ENCODE measurements at places on chromosomes 1 and 21. TPM values are rescaled to one million over a fixed set of nuclear protein-coding genes. Genes with fewer than 3 reads are reported as not detected.

DNA sequence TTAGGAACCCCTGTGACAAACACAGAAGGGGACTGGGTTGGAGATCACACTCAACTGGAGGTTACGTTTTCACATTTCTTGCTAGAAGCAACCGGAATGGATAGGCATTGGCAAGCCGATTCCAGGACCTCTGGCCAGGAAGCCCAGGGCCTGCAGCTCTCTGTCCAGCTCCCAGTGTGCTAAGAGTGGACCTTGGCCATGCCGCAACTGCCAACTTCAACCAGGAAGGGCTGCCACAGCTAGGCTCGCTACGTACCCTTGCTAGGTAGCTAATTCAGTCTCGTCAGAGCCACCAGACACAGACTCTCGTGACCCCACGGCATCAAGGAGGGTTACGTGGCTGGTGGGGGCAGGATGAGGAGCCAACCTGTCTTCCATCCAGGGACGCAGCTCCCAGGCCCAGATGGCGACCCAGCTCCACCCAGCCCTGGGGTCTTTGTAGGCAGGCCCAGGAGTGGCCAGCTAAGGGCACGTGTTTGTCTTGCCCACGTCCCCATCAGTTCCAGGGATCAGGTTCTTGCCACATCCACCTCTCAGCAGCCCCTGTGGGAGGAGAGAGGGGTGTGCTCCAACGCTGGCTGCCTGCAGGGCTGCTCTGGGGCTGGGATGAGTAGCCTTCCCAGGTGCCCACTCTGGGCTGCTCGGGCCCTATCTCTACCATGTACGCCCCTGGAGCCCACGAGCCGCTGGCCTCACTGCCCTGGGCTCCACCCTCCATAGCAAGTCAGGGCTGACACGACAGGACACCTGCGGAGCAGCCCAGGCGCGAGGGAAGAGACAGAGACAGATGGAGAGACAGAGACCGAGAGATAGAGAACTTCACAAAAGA, 39.2 kb downstream of the UBE2G2 start:
- no peak for DNase-seq

DNA sequence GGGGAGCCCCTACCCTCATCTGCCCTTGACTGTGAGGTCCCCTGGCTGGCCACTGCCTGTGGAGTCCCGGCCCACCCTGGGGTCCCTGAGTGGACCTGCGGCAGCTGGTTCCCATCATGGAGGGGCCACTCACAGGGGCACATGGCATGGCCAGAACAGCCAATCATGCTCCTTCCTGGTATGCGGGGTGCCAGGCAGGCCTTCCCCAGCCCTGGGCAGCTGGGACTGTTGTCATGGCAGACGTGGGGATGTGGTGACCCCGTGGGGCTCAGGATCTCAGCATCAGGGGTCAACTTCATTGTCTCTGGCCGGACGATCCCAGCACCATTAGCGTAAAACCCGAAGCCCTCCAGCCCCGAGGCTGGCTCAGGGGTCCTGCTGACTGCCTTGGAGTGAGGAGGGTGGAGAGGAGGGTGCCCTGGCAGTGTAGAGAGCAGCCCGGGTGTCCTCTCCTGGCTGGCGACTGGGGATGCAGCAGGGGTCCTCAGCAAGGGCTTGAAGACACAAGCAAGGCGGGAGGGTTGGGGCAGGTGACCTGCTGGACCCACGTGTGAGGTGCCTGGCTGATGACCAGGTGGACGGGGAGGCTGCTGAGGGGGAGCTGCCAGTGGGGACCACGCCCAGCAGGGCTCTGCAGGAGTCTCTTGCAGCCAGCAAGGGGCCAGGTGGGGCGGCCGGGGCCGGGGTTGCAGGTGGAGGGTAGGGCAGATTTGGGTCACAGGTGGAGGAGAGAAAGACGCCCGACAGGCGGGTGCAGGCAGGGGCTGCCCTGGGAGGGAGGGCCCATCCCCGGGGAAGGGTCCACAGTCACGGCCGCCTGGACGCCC, 45.1 kb downstream of the TRIM11 start:
- DNase-seq: no peak

GRCh38 chr1:145690587-145691558, 16.3 kb downstream of the PDZK1 start:
- peak; percentile 54 for DNase-seq

- peak; percentile 63 for DNase-seq
Observed at GRCh38 chr1:183622884-183623785, 12.4 kb downstream of the ARPC5 start.

- DNase-seq: peak; percentile 75
Observed at GRCh38 chr1:87045761-87046304, 131.4 kb downstream of the HS2ST1 start.

DNA sequence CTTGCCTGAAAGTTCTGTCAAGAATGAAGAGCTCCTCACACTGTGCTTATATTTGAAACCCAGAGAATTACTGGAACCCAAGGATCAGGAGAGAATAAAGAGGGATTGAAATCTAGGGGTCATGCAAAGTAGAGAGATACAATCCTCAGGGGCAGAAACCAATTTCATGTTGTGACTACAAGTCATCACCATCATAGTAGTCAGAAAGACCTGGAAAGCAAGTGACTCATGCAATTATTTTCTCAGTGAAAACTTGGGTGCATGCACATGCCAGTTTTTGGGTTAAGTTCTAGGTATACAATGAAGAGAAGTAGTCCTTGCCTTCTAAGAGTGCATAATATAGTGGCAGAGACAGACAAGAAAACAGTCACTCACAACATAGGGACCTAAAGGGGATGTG, 210.0 kb downstream of the ZC3H11B start:
- no peak for DNase-seq

- DNase-seq: no peak
Observed at GRCh38 chr1:64479874-64480273, 9.9 kb downstream of the CACHD1 start.

DNA sequence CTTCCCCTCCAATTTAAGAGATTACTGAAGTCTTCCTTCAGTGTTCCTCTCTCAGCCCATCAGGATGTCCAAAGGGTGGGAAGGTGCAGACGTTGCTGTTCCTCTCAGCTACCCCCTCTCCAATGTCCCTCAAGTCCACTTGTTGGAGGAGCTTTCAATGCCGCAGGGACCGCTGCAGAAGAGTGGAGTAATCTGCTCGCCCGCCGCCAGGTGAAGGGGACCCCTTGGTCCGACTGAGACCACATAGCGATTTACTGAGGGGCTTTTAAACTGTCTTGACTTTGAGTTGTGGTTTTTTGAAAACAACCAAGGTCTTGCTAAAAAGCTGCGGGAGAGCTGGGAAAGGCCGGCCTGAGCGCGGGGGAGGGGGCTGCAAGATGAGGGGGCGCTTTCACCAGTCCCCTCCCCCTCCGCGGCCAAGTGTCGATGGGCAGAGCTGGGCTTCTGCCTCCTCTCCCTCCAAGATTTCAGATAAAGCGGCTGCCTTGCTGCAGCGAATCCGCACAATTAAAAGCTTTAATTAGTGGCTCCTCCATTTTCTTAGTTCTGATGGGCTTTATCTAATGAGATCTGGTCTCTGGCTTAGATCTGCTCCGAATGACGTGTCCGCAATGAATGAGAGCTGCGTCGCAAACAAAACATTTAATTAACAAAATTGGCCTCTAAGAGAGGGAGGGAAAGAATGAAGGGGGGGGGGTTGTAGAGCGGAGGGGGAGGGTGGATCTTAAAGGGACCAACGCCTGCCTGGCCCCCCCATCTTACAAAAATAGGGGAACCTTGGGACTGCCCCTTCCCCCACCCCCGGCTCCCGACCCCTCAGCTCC, 5.9 kb downstream of the LMO4 start:
- DNase-seq: peak; percentile 21

DNAH14 gene
- total RNA-seq: not detected

OR2G6 gene
- not detected for total RNA-seq

DNA sequence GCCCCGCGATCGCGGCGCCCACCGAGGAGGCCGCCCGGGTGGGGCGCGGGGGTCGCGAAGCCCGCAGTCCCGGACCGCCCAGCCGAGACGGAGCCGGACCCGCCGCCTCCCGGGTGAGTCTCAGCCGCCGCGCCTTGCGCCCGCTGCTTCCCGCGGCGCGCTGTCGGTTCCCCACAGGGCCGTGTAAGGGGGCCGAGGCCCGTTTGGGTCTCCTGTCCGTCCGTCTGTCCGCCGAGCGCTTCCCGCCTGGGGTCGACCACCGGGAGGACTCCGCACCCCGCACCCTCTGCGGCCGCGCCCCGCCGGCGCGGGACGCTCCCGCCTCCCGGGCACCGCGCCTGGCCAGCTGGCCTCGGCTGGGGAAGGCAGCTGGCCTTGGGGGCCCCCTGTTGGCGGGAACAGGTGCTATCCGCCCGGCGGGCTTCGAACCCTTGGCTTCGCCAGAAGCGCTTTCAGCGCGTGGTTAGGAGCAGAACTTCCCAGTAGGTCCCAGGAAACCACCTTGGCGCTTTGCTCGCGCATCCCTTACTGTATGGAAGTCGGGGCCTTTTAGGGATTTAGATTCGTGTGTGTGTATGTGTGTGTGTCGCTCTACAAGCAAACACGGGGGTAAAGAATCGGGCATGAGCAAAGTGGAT, 414 bp downstream of the TMEM51 start:
- peak; percentile 52 for DNase-seq

GRCh38 chr1:119353836-119354235, 14.7 kb upstream of the HAO2 start:
- DNase-seq: no peak

DNA sequence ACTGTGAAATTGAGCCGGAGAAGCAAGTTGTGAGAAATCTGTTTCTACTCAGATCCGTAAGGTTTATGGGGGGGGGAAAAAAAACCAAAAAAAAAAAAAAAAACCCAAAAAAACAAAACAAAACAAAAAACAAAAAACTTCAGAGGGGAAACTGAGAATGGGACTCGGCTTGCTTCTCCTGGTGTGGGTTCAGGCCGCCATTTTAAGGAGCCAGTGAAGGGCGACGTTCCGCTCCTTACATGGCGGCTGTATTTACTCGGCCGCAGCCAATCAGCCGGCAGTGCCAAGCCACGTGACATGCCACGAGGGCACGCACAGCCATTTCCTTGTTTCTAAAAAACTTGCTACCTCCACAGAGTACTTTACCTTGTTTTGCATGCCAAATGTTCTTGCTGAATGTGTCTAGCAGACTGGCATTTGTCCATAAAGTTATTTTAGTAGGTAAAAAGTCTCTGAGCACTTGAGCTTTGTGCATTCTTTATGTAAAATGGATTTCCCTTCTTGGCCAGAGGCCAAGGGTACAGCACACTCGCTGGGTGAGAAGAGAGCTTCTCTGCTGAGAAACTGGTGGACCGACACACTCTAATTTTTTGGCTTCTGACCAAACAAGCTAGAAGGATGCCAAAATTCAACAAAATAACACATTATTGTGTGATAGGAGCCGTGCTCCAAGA, 101.8 kb downstream of the NFIA start:
- no peak for DNase-seq

DNA sequence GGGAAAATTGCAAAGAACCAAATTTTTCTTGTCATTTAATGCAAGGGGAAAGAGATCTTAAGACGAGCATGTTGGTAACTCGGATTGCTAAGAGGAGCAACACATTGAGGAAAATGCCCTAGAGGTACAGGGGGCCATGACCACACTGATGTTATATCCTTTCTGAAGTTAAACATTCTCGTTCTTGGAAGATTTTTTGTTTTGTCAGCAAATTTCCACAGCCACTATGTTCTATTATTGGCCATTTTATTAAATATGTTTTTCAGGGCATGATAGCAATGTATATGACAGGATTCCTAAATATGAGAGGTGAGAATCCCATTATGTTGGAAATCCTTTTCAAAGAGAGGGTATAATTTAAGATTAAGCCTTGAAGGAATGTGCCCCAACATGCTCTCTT, 627.2 kb upstream of the PKN2 start:
- DNase-seq: no peak

DNA sequence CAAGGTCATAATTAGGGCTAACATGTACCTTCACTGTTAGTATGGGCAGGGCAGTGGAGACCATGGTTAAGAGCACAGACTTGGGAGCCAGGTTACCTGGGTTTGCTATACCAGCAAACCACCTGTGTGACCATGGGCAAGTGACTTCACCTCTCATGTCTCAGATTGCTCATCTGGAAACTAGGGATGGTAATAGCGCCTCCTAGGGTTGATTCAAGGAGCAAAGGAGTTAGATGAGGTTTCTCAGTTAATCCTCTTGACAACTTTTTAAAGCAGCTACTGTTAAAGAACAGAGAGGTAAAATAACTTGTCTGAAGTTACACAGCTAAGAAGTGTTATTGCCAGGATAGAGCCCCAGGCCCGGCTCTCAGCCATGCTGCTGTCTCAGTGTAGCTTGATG, 790 bp upstream of the MATN1 start:
- DNase-seq: no peak

DNA sequence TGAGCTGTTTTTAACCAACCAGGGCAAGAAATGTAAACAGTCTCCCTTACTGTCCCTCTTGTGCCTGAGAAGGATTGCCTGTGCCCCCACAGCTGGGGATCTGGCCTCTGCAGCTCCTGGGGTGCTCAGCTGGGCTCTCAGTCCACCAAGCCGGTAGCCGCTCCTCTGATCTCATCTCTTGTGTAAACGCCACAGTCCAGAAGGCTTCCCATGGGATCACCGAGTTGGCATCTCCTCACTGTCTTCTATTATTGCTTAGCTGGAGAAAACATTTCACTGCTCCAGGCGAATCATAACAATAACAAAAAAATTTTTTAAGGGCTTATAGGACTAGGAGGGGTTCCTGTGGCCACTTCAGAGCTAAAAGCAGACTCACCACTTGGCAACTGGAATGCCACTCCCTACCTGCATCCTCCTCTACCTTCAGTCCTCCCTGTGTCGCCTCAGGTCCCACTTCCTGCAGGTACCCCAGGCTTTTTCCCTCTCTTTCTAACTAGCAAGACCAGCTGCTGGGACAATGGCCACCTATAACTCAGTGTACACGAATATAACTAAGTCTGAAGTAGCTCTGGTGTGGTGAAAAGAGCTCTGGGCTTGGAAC, 75.8 kb downstream of the ATP1A1 start:
- DNase-seq: no peak

HRNR gene
- not detected for total RNA-seq

JAM2 gene
- 1.2 TPM for total RNA-seq

DNA sequence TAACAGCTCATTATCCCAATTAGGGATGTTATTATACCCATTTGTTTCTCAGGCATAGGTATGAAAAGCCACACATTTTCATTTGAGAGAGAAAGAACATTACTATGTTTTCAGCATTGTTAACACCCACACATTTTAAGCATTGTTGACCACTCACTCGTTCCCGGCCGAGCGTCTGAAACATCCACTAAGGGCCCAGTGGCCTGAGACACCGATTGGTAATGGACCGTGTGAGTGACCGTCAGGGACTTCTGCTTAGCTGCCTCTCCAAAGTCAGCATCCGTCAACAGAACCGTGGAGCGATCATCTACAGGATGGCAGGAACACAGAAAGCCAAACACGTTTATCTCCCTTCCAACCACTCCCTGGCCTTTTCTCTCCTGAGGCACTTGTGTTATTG, 184.6 kb downstream of the PCP4 start:
- no peak for DNase-seq

- no peak for DNase-seq
Observed at GRCh38 chr21:41961753-41962152, 7.9 kb upstream of the C2CD2 start.

DNA sequence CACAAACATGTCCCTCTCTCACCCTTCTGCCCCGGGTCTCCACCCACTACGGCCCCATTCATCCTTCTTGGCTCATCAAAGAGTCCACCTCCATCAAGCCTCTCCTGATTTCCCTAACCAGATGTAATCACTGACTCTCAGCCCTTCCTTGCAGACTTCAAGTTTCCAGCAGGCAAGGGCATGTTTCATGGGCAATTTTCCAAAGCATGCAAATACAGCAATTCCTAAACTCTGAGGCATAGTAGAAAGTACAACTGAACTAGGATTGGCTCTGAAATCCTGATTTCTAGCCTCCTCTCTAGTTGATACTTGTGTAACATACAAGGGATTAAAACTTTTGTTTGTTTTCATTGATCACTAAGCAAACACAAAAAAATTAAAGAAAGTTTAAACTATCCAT, 109.1 kb upstream of the GADD45A start:
- no peak for DNase-seq

EFNA1 gene
- 0.24 TPM for total RNA-seq

UTS2 gene
- total RNA-seq: not detected

Data from activated CD4-positive, alpha-beta memory T cell treated with anti-CD3 and anti-CD28 coated beads for 36 hours (primary cell).